ENCODE measurements at places on chromosomes 4 and X.
A peak's percentile ranks its signal among the peaks of the same experiment; 100 is the strongest.

DNA sequence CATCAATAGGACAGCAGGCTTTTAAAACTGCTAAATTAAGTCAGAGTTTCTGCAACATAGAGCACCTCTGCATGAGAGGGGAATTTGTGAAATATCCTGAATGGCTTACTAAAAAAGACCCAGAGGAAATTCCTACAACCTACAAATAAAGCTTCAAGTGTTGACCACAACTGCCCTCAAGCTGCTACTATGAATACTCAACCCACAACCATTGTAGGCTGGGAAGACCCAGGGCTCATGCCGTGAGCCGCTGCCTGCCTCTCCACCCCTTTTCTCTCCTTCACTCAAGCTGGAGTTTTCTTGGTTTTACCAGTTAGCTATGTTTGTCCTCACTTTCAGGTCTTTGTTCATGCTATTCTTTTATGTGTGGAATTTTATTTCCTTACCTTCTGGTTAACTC lies 151.6 kb downstream of the EMCN start:
- DNase-seq, result no peak

DNA sequence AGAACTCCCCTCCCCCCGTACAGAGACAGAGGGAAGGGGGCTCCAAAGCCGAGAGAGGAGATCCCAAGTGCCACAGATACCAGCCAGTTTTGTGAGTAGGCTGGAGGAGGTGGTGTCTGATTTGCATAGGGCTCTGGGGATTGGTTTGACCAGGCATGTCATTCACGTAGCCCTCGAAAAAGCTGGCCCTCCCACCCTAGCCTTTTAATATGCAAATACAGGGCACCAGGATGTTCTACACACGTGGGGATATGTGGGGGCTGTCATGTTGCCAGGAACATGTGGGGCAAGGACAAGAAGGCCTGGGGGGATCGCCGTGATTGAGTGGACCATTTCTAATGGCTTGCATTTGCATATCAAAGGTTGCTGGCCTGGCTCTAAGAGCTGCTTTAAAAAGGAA lies 272.9 kb downstream of the PPP1R2C start:
- DNase-seq, result no peak

GRCh38 chr4:104451573-104451972 lies 43.1 kb downstream of the CXXC4 start:
- no peak for DNase-seq

- no peak for DNase-seq
These were observed 324.1 kb upstream of the EMCN start for GRCh38 chr4:100841911-100842310.

DNA sequence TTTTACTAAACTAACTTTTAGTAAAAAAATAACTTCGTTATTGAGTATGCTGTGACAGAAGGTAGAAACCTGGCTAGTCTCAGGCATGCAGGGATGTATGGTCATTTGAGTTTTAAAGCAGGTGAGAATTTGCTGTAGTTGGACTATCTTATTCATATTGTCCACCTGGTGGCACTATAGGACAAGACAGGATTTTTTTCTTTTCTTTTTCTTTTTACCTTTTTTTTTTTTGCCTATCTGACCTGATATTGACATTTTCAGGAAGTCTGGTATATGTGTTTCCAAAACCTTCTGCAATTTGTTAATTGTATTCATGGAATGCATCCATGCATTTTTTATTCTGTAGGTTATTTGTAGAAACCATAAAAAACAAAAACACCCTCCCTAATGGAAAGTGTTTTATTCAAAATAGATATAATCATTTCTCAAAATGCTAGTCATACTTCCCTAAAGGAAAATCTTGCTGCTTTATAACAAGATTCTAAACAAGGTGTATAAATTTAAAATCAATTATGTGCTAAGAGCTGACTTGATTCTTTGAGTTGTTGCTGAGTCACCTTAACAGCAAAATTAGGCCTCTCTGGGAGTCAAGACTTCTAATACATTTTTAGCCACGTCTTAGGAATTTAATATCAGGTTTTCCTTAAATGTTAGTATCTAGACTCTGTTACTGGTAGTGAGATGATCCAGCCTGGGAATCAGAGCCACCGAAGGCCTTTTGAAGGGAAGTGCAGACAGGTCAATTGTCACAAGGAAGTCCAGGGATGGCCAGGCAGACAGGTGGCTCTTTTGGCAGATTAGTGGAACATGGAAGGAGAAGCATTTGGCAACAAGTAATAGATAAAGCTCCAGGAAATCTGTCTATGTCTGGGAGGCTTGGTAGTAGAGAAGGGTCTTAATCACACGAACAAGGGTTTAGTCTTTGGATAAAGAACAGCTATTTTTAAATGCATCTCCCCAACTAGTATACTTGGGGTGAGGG lies 201.3 kb upstream of the GNPDA2 start:
- no peak for DNase-seq

DNA sequence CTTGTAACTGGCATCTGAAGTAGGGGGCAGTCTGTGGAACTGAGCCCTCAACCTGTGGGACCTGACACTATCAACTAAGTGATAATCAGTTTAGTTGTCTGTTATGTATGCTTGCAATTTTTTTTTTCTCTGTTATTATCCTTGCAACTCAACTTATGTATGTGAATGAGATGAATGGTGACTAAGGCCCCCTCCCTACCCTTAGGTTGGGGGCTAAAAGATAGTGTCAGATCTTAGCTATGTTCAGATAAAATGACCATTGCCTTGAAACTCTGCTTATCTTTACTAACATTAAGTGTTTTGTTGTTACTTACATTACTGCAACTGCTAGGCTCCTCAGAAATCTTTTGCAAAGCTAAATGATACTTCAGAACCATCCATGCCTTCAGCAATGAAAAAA lies 31.5 kb downstream of the TMEM184C start:
- no peak for DNase-seq

DNA sequence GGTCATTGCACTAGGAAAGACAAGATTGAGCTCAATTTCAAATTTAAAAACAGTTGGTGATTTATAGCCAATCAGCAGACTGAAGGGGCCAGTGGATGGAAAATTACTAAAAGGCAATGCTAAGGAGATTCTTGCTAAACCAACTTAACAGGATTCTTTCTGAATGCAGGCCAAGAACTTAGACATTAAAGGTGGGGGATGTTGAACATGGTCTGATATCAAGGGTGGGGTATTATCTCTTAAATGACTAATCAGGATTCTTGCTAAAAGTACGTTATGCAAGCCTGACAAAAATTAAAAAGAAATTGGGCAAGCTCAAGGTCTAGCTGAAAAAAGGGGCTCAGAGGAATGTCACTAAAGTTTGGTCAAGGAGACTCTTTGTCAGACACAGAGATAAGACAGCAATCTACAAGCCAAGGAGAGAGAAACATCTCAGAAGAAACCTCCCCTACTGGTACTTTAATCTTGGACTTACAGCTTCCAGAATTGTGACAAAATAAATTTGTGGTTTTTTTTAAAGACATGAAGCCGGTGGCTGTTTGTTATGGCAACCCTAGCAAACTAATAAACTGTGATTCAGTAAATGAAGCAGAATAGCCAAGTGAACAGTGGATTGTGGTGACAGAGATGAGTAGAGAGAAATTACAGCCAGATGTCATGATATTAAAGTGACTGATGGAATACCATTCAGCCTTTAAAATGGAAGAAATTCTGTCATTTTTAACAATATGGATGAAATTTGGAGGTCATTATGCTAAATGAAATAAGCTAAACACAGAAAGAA lies 120.3 kb upstream of the KLHL4 start:
- DNase-seq, result no peak

DNA sequence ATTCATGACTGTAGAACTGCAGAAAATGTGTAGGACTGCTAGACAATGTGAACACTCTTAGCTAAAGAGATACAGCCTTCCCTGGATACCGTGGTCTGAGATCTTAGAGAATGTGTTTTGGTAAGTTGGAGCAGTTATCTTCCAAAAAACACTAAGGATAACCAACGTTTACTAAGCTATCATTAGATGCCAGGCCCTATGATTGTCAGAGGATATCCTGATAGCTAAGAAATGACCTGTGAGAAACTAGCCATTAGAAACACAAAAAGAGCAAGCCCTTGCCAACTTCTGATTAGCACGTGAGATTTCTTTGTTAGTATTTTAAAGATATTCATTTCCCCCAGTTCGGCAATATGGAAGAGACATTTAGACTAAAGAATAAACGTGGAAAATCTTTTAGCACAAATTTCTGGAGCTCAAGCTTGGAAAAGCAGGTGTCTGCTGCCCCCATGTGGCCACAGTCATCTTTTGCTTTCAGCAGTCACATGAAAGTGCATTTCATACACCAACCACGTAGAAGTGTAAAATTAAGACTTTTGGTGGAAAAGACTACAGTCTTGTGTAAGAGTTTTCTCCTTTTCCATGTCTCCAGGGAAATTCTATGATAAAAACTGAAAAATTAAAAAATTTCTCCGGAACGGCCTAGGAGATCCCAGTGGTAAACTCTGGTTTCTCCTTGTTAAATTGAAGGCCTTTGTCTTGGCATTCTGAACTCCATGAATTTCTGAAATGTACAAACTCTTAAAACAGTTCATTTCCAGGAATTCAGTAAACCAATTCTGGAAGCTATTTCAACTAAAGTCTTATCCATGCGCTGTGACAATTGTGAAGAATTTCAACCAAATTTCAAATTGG lies 136.4 kb downstream of the ZNF674 start:
- peak; percentile 22 for DNase-seq

- DNase-seq, result no peak
These were observed 514.7 kb upstream of the SPANXN1 start for GRCh38 chrX:144732588-144732987.

GRCh38 chr4:4735870-4736269 lies 123.6 kb upstream of the MSX1 start:
- no peak for DNase-seq

- no peak for DNase-seq
These were observed 18.7 kb downstream of the RCHY1 start for GRCh38 chr4:75495476-75495875.

- DNase-seq, result no peak
These were observed 57.1 kb downstream of the MAP7D2 start for GRCh38 chrX:20059467-20060128.

Measured in NCI-H2029 (cell line).